ENCODE measurements at places on chromosomes 13 and 19. TPM values are rescaled to one million over a fixed set of nuclear protein-coding genes. Genes with fewer than 3 reads are reported as not detected.

The LGALS13 gene
- not detected for total RNA-seq

The ACP7 gene
- total RNA-seq: not detected

The KLK5 gene
- total RNA-seq: not detected

The PALM3 gene
- total RNA-seq: not detected

The NLRP4 gene
- total RNA-seq: not detected

The ODAD3 gene
- total RNA-seq: 0.50 TPM

The ZIC5 gene
- not detected for total RNA-seq

The MAP1S gene
- 69.9 TPM for total RNA-seq

The LRG1 gene
- total RNA-seq: 2.3 TPM

The ZNF446 gene
- total RNA-seq: 8.5 TPM

The RPS19 gene
- total RNA-seq: 4,101 TPM

The ZNF726 gene
- 20.5 TPM for total RNA-seq

The PPP2R1A gene
- 181 TPM for total RNA-seq

The MED4 gene
- 59.7 TPM for total RNA-seq

The PSG2 gene
- total RNA-seq: not detected

The LILRB3 gene
- 1.2 TPM for total RNA-seq

The KCNN4 gene
- total RNA-seq: 118 TPM

The LATS2 gene
- total RNA-seq: 7.2 TPM

The EDDM13 gene
- total RNA-seq: 0.67 TPM

The ZNF549 gene
- 6.8 TPM for total RNA-seq

The TTC9B gene
- not detected for total RNA-seq

The ZNF66 gene
- total RNA-seq: 10.5 TPM

The ZSWIM9 gene
- total RNA-seq: 10.6 TPM

The SIGLEC6 gene
- total RNA-seq: not detected

The ELSPBP1 gene
- not detected for total RNA-seq

The NLRP12 gene
- not detected for total RNA-seq

The ZNF665 gene
- total RNA-seq: 5.6 TPM

The ZNF555 gene
- total RNA-seq: 4.6 TPM

The PRR19 gene
- total RNA-seq: 0.29 TPM

The PIK3R2 gene
- total RNA-seq: 15.4 TPM

The ZNF44 gene
- 10.8 TPM for total RNA-seq

The ZNF571 gene
- total RNA-seq: 6.2 TPM

The LRRC63 gene
- total RNA-seq: 1.0 TPM

The ATP4A gene
- not detected for total RNA-seq

The ELAVL1 gene
- total RNA-seq: 115 TPM

The DDX39A gene
- total RNA-seq: 225 TPM

The IFNL3 gene
- total RNA-seq: not detected

The TMTC4 gene
- 16.1 TPM for total RNA-seq

The SIGLEC11 gene
- total RNA-seq: not detected

The ZNF793 gene
- 6.7 TPM for total RNA-seq

The PCDH17 gene
- total RNA-seq: 0.07 TPM

The DAND5 gene
- total RNA-seq: 0.32 TPM

The PPM1N gene
- total RNA-seq: 6.8 TPM

The PSG5 gene
- not detected for total RNA-seq

The FBXW9 gene
- total RNA-seq: 6.9 TPM

The INSR gene
- 8.7 TPM for total RNA-seq

The CFAP97D2 gene
- total RNA-seq: 1.1 TPM

The RASL11A gene
- 5.6 TPM for total RNA-seq

The FFAR3 gene
- total RNA-seq: 6.6 TPM

The CHST8 gene
- not detected for total RNA-seq

The ZNF433 gene
- total RNA-seq: 1.6 TPM

The METTL21C gene
- not detected for total RNA-seq

The C13orf42 gene
- total RNA-seq: not detected
